Activated T-cell treated with anti-CD3 and anti-CD28 coated beads, Interleukin-2, amount 50 U/mL, for 72 hours (primary cell): ENCODE measurements at places on chromosomes 1 and 21.

DNA sequence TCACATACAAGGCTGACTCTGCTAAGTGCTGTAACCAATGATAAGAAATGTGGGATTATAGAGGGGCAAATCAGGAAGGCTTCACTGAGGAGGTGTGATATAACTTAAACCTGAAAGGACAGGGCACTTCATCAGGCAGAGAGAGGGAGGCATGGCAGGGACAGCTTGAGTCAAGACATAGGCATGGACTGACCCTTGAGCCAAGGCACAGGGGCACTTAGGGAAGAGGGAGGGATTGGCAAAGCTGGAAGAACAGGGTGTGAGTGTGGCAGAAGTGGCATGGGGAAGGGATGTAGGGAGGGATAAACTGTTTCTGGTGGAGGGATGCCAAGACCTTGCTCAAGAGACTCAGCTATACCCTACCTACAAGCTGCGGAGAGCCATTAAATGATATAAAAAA, 81.3 kb downstream of the PLXNA2 start:
- H3K27ac ChIP-seq = no peak overlapping the region
- H3K4me3 ChIP-seq = no peak overlapping the region
- no peaks in the 10 kb centered on the region for H3K36me3 ChIP-seq
- no peak for DNase-seq
- peaks cover 39% of the 10 kb centered on the region for H3K27me3 ChIP-seq
- no peaks in the 10 kb centered on the region for H3K4me1 ChIP-seq

DNA sequence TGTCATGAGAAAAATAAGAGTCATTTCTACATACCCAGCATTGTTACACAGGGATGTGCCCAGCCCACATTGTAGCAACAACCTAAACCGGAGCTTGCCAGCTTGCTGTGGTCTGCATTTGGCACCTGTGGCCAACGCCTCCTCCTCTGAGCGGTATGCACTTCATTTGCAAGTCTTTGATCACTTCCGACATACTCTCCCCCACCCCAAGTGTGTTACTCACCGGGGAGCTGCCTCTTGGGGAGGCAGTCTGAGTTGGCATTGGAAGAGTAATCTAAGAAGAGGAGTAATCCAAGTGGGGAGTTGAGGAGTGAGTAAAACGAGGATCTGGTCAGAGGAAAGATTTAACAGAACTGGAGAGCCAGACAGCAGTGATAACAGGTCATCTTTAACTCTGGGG, 3.8 kb downstream of the BCL9 start:
- H3K4me1 ChIP-seq = peaks cover 74% of the 10 kb centered on the region
- peak overlapping the region; percentile 51 for H3K27ac ChIP-seq
- H3K36me3 ChIP-seq = peaks cover 3% of the 10 kb centered on the region
- DNase-seq = peak; percentile 94
- no peaks in the 10 kb centered on the region for H3K27me3 ChIP-seq

DNA sequence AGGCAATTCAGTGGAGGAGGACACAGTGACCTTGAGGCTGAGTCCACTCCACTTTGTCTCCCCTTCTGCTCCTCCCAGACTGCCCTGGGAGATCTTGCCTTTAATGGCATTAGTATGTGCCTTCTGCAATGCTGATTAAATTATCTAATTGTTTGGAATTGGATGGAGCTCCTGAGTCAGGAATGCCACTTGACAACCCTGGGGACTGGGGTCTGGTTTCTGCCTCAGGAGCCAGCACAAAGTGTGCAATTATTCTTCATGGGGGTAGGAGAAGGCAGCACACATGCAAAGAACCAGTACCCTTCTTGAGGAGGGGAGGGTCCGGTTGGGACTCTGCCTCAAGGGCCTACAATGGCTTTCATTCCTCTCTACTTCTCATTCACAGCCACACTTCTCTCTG, 11.9 kb upstream of the PLXNA2 start:
- DNase-seq = no peak
- peaks cover 38% of the 10 kb centered on the region for H3K27me3 ChIP-seq
- no peak overlapping the region for H3K4me3 ChIP-seq

DNA sequence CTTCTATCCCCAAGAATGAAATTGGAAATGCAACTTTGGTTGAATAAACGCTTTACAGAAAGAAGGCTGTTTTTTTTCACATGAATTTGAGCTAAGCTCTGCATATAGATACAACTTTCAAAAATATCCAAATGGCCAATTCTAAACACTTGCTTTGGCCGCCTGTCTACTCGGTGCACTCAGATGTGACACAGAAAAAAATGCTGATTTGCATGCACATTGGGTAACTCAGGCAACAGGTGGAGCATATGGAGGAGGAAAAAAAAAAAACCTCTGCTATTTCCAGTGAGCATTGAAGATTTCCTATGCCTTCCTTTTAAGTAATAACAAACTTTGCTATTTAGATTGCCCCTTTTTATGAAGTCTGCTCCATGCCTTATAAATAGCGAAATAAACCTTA, 262.5 kb downstream of the GRIK1 start:
- peaks cover 4% of the 10 kb centered on the region for H3K4me1 ChIP-seq
- H3K36me3 ChIP-seq = no peaks in the 10 kb centered on the region
- peaks cover 4% of the 10 kb centered on the region for H3K27me3 ChIP-seq
- no peak overlapping the region for H3K27ac ChIP-seq

DNA sequence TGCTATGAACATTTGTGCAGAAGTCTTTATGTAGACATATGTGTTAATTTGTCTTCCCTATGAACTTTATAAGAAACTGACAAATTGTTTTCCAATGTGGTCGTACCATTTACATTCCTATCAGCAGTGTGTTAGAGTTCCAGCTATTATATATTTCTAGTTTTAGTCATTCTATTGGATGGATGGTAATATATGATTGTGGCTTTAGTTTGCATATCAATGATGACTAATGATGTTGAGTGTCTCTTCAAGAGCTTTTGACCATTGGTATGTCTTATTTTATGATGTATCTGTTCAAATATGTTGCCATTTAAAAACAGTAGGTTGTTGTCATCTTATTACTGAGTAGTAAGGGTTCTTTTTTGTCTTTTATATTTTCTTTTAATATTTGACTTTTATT, 16.2 kb upstream of the ZNF326 start:
- no peak for DNase-seq
- no peak overlapping the region for H3K27ac ChIP-seq
- peaks cover 5% of the 10 kb centered on the region for H3K4me1 ChIP-seq

DNA sequence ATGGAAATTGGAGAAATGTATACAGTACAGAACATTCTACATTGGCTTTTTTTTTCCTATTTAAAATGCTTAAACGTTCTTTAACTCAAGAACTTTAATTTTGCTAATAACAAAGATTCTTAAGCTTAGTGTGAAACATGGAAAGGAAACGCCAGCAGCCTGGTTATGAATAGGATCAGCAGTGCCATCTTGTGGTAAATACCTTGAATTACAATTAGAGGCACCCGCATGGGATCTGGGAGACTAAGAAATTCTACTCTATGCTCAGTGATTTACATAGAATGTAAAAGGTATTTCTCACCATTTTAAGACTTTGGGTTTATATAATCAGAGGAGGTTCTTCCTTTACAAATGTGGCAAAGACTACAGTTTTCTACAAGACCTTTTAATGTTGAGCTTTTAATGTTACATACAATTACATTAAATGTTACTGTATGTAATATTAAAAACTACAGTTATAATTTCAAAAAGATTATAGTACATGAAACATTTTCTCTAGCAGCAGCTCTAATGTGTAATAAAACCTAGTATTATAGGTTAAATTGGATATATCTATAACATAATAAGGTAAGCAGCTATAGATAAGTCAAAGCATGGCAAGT, 32.1 kb upstream of the APOBEC4 start:
- H3K4me3 ChIP-seq = no peak overlapping the region
- H3K36me3 ChIP-seq = no peaks in the 10 kb centered on the region
- H3K27me3 ChIP-seq = peaks cover 13% of the 10 kb centered on the region
- DNase-seq = peak; percentile 15
- peaks cover 9% of the 10 kb centered on the region for H3K4me1 ChIP-seq

DNA sequence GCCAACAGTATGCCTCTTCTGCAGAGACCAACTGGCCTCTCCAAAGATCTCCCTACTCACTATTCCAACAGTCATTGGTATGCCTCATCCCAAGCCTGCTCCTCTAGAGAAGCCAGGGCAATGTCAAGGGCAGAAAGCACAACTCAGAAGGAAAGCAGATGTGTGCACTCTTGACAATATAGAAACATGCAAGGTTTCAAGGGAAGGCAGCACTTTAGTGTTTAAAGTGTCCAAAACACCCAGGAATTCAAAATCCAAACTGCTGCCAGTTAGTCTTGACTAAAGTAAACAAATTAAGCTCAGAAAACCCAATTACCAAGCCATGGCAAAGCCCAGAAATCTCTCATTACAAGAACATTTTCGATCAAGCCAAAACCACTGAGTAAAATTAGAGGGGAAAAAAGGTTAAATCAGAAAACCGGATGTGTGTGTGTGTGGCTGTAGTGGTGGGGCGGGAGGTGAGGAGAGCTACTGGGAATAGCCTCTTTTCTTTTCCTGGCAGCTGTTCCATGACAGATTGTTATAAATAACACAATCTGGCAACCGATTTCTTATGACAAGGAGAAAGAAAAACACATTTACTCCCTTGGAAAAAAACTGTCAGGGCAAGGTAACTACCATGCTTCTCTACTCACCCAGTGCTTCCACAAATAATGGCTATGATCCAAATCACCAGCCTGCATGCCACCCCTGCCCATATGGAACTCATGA, 39.2 kb downstream of the EIF2B3 start:
- no peaks in the 10 kb centered on the region for H3K36me3 ChIP-seq
- no peak overlapping the region for H3K27ac ChIP-seq
- H3K4me3 ChIP-seq = no peak overlapping the region
- H3K27me3 ChIP-seq = no peaks in the 10 kb centered on the region
- no peak for DNase-seq
- peaks cover 20% of the 10 kb centered on the region for H3K4me1 ChIP-seq

- no peaks in the 10 kb centered on the region for H3K36me3 ChIP-seq
- H3K4me3 ChIP-seq = no peak overlapping the region
- no peak overlapping the region for H3K27ac ChIP-seq
- H3K27me3 ChIP-seq = peaks cover 44% of the 10 kb centered on the region
- DNase-seq = no peak
- H3K4me1 ChIP-seq = no peaks in the 10 kb centered on the region
Observed at GRCh38 chr1:115240297-115240696, 97.8 kb downstream of the NGF start.

GRCh38 chr1:204285436-204286305, 71.9 kb upstream of the GOLT1A start:
- DNase-seq = no peak
- peak overlapping the region; percentile 33 for H3K4me3 ChIP-seq
- H3K36me3 ChIP-seq = no peaks in the 10 kb centered on the region
- peaks cover 8% of the 10 kb centered on the region for H3K27me3 ChIP-seq
- peaks cover 28% of the 10 kb centered on the region for H3K4me1 ChIP-seq
- no peak overlapping the region for H3K27ac ChIP-seq

- peaks cover 21% of the 10 kb centered on the region for H3K4me1 ChIP-seq
- H3K27me3 ChIP-seq = peaks cover 5% of the 10 kb centered on the region
- H3K36me3 ChIP-seq = no peaks in the 10 kb centered on the region
- peak overlapping the region; percentile 86 for H3K4me3 ChIP-seq
- no peak for DNase-seq
Observed at GRCh38 chr1:64745181-64745985, 508 bp downstream of the RAVER2 start.

GRCh38 chr1:212037900-212038299, 2.4 kb downstream of the DTL start:
- H3K36me3 ChIP-seq = peaks cover 40% of the 10 kb centered on the region
- H3K4me1 ChIP-seq = peaks cover 57% of the 10 kb centered on the region
- H3K27me3 ChIP-seq = no peaks in the 10 kb centered on the region
- peak overlapping the region; percentile 29 for H3K27ac ChIP-seq

DNA sequence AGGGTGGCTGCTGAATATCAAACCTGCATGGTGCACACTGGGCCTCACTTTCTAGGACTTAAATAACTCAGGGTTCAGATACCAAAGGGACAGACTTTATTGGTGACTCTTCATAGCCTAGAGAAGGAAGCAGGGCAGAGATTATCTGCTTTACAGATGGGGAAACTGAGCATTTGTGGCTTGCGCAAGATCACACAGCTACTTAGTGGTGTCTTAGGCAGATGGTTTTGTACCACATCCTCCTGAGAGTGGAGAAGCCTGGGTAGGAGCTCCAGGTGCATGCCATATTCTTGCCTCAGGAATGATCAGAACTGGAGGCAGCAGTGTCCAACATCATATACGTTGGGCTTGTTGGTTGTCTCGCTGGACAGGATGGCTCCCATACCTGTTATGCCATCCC, 6.8 kb upstream of the DPH2 start:
- no peak for DNase-seq
- no peak overlapping the region for H3K4me3 ChIP-seq
- H3K36me3 ChIP-seq = no peaks in the 10 kb centered on the region
